ENCODE measurements at places on chromosomes 6 and 20.

- no peak for DNase-seq
Measured at GRCh38 chr6:28349344-28349891, 329 bp upstream of the ZKSCAN3 start.

GRCh38 chr6:25085756-25086155 lies 150.0 kb upstream of the RIPOR2 start:
- no peak for DNase-seq

DNA sequence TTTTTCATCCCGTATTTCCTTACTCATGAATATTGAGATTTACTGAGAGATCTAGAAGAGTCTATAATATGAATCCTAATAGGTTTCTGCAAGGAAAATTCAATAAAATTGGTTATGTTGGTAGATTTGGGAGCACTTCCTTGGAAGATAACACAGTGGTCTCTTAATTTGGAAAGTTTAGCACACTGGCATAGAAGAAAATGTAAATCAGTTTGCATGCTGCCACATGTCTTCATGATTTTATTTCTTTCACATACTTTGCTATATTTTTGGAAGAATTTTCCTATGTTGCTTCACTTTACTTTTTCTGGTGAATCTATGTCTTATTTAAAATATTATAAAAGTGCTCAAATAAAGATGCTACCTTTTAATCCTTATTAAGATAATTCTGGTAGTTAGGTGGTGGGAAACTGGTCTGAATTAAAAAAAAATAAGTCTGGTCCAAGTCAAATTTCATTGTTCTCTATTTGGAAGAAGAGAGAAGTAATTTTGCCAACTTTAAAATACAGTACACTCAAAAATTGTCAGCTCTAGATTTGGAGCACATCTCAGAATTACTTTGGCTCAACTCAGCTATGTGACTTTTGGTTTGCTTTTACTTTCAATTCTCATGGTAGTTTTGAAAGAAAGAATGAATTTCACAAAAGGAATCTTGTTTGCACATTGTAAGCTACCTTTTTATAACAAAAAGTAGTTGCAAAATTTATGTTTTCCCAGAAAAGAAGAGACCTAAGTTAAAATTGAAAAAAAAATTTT lies 197.3 kb downstream of the CENPW start:
- DNase-seq: no peak

- DNase-seq: no peak
Measured at GRCh38 chr6:43060034-43060754, 763 bp downstream of the KLC4 start.

DNA sequence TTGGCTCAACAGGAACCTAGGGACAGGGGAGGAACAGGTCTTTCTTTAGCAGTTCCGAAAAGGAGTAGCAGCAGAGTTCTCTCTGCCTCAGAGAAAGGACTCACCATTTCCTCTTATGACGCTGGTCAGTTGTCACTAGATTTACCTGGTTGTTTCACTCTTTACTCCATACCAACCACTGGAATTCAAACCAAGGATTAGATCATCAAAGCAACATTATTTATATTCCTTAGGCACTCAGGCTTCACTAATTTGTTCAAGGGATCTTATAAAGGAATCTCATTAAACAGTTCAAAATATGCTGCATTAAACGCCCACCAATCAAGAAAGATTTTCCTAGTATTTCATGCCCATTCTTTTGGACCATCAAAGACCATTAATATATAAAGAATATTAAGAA lies 1129.5 kb upstream of the MAP3K7 start:
- no peak for DNase-seq

GRCh38 chr6:50905297-50905696 lies 86.6 kb downstream of the TFAP2B start:
- DNase-seq: peak; percentile 42

DNA sequence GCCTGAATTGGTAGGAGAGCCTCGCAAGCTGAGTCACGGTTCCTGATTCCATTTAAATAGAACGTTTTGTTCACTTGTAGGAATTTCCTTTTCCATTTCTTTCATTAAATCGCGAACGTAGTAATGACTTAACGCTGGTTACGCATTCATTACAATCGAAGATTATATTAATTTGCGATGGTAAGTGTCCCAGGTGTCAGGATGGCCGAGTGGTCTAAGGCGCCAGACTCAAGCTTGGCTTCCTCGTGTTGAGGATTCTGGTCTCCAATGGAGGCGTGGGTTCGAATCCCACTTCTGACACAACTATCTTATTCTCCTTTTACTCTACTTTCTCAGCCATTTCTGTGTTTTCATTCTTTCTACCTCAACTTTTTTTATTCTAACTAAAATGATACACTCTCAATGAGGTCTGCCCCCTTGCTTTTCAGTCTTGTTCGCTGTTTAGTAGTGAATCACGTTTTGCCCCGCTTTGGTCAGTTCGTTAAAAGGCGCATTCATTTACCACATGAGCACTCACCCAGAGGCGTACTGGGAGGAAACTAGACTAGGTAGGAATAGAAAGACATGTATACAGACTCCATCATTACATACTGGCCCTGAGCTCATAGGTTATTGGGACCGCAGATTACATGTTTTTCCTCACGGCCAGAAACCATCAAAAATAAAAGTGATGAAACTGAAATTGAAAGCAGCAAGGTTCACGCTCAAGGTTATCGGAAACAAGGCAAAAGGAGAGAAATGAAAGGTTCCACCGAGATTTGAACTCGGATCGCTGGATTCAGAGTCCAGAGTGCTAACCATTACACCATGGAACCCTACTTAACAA lies 17.3 kb upstream of the TRIM27 start:
- DNase-seq: peak; percentile 89

GRCh38 chr6:112234601-112235000 lies 19.8 kb downstream of the LAMA4 start:
- no peak for DNase-seq

- no peak for DNase-seq
Measured at GRCh38 chr6:30231067-30231466, 17.9 kb upstream of the TRIM26 start.

GRCh38 chr20:62252342-62252966 lies 14.1 kb downstream of the OSBPL2 start:
- DNase-seq: no peak

Measured in keratinocyte (primary cell).